Stimulated activated CD8-positive, alpha-beta memory T cell treated with anti-CD3 and anti-CD28 coated beads, Interleukin-7, amount 100 ng/mL, for 1 hour (primary cell): ENCODE measurements at places on chromosomes 4 and X.

DNA sequence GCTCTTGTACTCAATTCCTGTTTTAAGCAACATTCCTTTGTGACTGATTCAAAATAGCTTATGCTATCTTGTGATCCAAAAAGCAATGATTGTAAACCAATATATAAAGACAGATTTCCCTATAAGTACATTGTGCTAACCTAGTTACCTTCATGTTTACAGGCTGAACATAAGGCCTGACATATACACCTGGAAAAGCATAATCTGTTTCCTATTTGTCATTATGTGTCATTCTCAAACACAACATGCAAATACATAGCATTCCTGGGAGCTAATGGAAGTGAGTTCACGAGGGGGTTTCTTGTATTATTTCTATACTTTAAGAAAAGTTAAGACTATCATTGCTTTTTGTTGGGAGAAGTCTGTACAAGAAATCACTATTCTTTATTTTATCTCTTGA is 638.1 kb upstream of the AGA start:
- DNase-seq: no peak

DNA sequence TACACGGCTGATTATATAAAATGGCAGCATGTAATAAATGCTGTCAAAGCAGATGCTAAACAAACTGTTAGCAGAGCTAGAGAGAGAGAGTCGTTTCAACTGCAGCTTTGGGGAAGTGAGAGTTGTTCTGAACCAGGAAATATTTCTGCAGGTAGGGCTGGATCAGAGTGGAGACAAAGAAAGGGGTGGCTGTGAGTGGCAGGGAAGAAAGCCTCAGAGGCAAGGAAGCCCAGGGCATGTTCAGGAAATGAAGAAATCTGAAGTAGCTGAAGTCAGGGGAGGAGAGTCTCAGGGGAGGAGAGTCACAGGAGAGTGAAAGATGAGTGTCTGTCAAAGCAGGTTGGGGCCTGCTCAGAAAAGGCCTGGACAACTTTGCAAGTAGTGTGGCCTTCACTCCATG is 48.4 kb upstream of the RPS6KA3 start:
- no peak for DNase-seq

DNA sequence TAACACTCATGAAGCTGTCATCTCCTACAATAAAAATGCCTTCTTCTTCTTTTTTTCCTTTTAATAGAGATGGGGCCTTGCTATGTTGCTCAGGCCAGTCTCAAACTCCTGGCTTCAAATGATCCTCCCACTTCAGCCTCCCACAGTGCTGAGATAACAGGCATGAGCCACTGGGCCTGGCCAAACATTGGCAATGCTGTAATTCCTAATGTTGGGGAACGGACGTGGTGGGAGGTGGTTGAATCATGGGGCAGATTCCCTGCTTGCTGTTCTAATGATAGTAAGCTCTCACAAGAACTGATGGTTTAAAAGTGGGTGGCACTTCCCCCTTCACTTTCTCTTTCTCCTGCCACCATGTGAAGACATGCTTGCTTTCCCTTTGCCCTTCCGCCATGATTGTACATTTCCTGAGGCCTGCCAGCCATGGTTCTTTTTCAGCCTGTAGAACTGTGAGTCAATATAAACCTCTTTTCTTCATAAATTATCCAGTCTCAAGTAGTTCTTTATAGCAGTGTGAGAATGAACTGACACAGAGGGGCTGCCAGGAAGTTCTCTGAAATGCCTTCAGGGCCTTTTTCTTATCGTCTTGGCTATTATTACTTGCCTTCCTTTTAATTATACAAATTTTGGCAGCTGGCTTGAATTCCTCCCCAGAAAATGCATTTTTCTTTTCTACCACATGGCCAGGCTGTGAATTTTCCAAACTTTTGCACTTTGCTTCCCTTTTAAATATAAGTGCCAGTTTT is 93.0 kb downstream of the CENPC start:
- no peak for DNase-seq

GRCh38 chr4:40963897-40964478 is 214.2 kb downstream of the NSUN7 start:
- no peak for DNase-seq
